GM23248 (cell line): ENCODE measurements at places on chromosomes 13 and 19. TPM values are rescaled to one million over a fixed set of nuclear protein-coding genes. Genes with fewer than 3 reads are reported as not detected.

ZNF90 gene
- polyA plus RNA-seq, result 0.96 and 1.6 TPM in 2 replicates

NUDT19 gene
- polyA plus RNA-seq, result 25.1 and 28.1 TPM in 2 replicates

DHX34 gene
- 7.7 TPM in 2 replicates for polyA plus RNA-seq

S1PR4 gene
- polyA plus RNA-seq, result not detected in 2 replicates

UFM1 gene
- 125 and 130 TPM in 2 replicates for polyA plus RNA-seq

NPHS1 gene
- polyA plus RNA-seq, result not detected in 2 replicates

GGACT gene
- 5.7 and 8.5 TPM in 2 replicates for polyA plus RNA-seq

PGLYRP1 gene
- polyA plus RNA-seq, result not detected in 2 replicates

PPFIA3 gene
- polyA plus RNA-seq, result 1.2 TPM in 2 replicates

CCDC8 gene
- polyA plus RNA-seq, result 5.5 and 6.0 TPM in 2 replicates

KCTD4 gene
- 1.8 and 2.1 TPM in 2 replicates for polyA plus RNA-seq

PBX4 gene
- 0.63 and 0.71 TPM in 2 replicates for polyA plus RNA-seq

PRODH2 gene
- polyA plus RNA-seq, result not detected in 2 replicates

CEACAM1 gene
- polyA plus RNA-seq, result not detected in 2 replicates

ZSCAN18 gene
- polyA plus RNA-seq, result 19.0 and 21.8 TPM in 2 replicates

ADGRE1 gene
- polyA plus RNA-seq, result not detected in 2 replicates

FUT1 gene
- polyA plus RNA-seq, result not detected in 2 replicates

PRX gene
- 0.52 and 0.54 TPM in 2 replicates for polyA plus RNA-seq

ZNF865 gene
- polyA plus RNA-seq, result 0.21 and 0.51 TPM in 2 replicates

RFC3 gene
- 11.5 and 13.1 TPM in 2 replicates for polyA plus RNA-seq

GPR180 gene
- polyA plus RNA-seq, result 5.8 and 6.3 TPM in 2 replicates

SHISA7 gene
- not detected in 2 replicates for polyA plus RNA-seq

ZNF813 gene
- polyA plus RNA-seq, result 1.0 and 1.4 TPM in 2 replicates

TMEM255B gene
- polyA plus RNA-seq, result 6.8 and 8.2 TPM in 2 replicates

ERICH4 gene
- polyA plus RNA-seq, result not detected in 2 replicates

ERICH6B gene
- polyA plus RNA-seq, result not detected in 2 replicates

NRTN gene
- polyA plus RNA-seq, result not detected in 2 replicates
